NCI-H187 (cell line): ENCODE measurements at places on chromosomes 5 and 9.
A peak's percentile ranks its signal among the peaks of the same experiment; 100 is the strongest.

DNA sequence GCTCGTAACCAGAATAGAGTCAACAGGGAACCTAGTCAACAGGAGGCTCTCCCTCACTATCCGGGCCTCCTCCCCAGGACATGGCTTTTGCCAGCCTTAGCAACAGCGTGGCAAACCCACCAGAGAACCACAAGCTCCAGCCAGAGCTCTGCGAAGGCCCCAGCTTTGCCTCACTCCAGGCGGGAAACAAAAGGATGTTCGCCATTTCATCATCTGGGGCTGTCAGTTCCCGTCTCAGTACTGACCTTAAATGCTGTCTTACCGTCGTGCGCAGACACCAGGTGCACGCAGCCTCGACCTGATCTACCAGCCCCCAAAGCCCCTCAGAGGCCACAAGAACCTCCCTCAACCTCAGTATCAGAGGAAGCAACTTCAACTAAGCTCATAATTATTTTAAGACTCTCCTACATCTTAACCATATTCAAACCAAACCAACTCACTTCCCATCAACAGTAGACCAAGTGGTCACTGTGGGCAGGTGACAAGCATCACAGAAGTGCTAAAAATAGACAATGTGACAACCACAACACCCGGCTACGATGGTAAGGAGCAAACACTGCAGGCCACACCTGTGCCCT lies 71.4 kb downstream of the SEMA4D start:
- no peak for DNase-seq

DNA sequence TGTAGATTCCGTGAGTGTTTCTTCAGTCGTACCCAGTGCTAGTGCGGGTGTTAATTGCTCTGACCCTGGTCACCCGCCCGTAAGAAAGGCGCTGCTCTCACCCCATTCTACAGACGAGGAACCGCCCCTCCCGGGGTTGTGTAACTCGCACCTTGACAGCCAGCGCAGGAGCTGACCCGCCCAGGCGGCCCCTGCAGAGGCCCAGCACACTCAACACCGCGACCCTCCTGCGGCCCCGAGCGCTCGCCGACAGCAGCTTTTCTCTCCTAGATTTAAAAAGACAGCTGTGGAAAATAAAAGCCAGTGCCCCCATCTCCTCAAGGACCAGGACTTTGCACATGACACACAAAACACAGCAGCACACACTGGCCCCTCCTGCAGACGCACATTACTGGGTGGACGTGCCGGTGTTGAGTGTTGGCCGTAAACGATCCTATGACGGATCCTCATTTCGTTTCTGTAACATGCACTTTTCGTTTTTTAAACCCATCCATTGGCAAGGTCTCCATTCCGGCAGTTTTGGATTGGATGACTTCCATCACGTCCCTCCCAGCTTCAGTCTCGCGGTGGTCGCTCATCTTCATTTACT lies 22.9 kb downstream of the OR2V2 start:
- no peak for DNase-seq

- no peak for DNase-seq
Measured at GRCh38 chr5:72647806-72648205, 140.6 kb upstream of the ZNF366 start.

- no peak for DNase-seq
Measured at GRCh38 chr5:88667496-88668201, 215.3 kb downstream of the MEF2C start.

- no peak for DNase-seq
Measured at GRCh38 chr9:126506361-126507317, 107.1 kb upstream of the LMX1B start.

DNA sequence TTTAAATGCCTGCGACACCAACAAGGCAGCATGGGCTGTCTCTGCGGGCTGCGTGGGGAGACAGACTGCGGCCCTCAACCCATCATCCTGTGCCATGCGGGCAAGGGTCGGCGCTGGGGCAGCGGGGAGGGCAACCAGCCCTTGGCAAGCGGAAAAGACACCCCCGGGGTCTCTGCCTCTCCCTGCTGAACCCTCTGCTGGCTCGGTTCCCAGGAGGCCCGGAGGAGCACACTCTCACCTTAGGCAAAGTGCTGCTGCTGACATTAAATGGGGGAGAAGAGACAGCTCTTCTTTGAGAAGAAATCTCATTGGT lies 129.6 kb upstream of the PPP1R26 start:
- no peak for DNase-seq

DNA sequence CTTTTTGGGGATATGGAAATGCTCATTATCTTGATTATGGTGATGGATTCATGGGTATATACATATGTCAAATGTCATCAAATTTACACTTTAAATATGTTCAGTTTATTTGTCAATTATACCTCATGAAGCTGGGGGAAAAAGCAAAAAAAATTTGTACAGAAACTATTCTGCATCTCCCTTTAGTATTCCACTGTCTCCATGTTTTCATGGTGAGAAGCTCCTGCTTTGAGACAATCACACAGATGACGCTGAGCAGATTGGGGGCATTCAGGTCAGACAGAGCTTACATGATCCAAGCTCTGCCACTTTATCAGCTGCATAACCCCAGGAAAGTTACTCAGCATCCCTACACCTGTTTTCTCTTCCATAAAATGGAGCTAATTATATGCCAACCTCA lies 101.5 kb downstream of the PLPPR1 start:
- DNase-seq, result no peak

GRCh38 chr9:121671612-121672155 lies 20.2 kb downstream of the DAB2IP start:
- no peak for DNase-seq

DNA sequence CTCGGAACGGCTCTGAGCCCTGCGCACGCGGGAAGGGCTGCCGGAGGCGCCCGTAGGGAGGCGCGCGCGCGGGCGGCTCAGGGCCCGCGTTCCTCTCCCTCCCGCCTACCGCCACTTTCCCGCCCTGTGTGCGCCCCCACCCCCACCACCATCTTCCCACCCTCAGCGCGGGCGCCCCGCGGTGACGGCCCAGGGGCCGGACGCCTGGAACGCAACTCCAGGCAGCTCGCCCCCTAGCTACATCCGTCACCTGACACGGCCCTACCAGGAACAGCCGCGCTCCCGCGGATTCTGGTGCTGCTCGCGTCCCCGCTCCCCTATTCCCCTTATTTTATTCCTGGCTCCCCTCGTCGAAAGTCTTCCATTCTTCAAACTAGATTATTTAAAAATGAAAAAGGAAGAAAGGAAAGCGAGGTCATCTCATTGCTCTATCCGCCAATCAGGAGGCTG lies at the start of gene CDKN2B-AS1:
CDKN2B-AS1 (plus strand) TSS at position 236 of the 450 bp plus-strand sequence.
- peak; percentile 76 for DNase-seq

- DNase-seq, result peak; percentile 37
Measured at GRCh38 chr5:153211076-153211475, 279.4 kb upstream of the GRIA1 start.

DNA sequence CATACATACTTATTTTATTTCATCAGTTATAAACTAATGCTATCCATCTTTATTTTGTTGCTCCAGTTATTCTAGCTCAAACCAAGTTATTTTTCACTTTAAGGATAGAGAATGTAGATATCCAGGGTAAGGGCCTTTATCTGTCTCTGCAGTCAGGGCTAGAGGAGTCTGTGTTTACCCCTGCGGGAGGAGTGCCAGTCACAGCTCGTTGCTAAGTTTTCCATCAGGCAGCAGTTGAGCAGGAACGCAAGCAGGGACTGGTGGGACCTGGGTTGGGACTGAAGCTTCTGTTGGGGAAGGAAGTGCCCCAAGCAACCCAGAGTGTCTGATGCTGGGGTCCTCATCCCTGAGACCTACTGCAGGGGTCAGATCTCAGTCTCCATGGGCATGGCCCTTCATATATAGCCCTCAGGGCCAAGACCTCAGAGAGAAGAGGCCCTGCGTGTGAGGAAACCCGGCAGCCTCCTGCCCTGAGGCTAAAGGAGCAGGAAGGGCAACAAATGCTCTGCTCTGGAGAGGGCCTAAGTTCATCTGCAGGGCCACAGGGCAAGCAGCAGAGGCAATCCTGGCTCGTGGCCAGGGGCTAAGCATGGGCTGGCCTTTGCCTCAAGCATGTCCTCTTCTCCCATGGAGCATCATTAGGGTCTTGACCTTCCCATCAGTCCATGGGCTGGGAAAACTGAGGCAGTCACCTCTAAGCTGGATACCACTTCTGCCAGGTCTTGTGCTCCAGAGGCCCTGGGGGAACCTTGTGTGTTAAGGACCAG lies 6.6 kb downstream of the SLC22A4 start:
- DNase-seq, result no peak

GRCh38 chr5:119390404-119390803 lies 34.6 kb downstream of the TNFAIP8 start:
- DNase-seq, result no peak

DNA sequence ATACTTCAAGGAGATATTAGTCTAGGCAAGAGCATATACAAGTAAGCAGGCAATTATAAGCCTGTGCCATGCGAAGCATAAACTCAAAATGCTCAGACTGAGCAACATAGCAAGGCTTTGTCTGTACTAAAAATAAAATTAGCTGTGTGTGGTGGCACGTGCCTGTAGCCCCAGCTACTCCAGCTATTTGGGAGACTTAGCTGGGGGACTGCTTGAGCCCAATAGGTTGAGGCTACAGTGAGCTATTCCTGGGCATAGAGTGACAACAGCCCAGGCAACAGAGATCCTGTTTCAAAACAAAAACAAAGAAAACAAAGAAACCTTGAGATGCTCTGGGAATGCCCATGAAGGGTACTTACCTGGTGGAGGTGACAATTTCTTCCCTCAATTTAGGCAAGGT lies 130.5 kb upstream of the ZNF608 start:
- no peak for DNase-seq
